ENCODE measurements at places on chromosomes 5 and 9.

GRCh38 chr5:77129391-77129990 lies 42.4 kb upstream of the ZBED3 start:
- no peak for DNase-seq

- DNase-seq, result no peak
Observed at GRCh38 chr5:151637676-151638075, 46.5 kb upstream of the FAT2 start.

DNA sequence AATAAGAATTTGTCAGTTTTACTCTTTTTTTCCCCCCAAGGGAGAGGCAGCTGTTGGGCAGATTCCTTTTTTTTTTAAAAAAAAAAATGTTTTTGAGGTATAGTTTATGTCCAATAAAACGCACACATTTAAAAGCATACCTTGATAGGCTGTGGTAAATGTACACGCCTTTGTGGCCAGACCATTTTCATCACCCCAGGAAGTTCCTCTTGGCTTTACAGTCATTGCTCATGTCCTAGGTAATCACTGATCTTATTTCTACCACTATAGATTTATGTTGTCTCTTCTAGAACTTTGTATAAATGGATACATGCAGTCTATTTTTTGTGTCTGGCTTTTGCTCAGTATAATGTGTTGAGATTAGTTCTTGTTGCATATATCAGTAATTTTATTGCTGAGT lies 9.8 kb downstream of the SUB1 start:
- DNase-seq, result no peak

GRCh38 chr5:97838214-97838613 lies 655.2 kb upstream of the RIOK2 start:
- no peak for DNase-seq

GRCh38 chr5:27705661-27706060 lies 667.3 kb upstream of the CDH9 start:
- no peak for DNase-seq

GRCh38 chr9:134636149-134636507 lies 5.5 kb upstream of the COL5A1 start:
- DNase-seq, result no peak
